ENCODE measurements at places on chromosomes 11 and 22.

GRCh38 chr22:42769574-42770447, 49.1 kb upstream of the A4GALT start:
- DNase-seq = peak; percentile 69

DNA sequence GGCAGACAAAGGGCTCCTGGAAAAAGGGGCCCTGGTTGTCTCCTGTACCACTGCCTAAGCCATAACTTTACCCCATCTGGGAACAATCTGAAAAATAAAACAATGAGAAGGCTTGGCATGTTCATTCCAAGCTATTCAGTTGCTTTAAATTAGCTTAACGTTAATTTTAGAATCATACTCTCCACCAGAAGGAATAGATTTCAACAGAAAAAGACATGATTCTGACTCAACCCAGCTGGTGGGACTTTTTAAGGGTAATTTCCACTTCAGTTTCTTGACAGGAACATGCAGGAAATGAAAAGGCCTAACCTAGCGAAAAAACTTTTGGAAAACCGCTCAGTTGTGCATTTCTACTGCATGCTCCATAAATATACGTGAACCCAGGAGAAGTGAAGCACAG, 7.9 kb downstream of the SF3A1 start:
- DNase-seq = no peak

- DNase-seq = no peak
These were observed 89.4 kb upstream of the THY1 start for GRCh38 chr11:119512369-119512768.

DNA sequence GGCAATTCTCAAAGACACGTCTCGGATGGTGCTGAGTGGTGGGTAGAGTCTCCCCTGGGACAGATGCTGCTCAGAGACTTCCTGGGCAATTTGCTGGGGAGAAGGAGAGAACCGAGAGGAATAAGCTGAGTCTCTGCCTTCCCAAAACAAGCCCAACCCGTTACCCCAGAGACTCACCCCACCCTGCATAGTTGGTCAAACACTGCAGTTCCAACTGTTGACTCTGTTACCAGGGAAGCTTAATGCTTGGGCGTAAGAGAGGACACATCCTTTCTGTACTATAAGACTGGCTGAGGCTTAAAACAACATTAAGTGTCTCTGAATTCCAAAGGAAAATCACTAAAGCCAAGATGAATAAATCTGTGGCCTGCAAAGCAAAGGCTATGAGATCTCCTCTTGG, 68.1 kb downstream of the CCDC81 start:
- DNase-seq = no peak

DNA sequence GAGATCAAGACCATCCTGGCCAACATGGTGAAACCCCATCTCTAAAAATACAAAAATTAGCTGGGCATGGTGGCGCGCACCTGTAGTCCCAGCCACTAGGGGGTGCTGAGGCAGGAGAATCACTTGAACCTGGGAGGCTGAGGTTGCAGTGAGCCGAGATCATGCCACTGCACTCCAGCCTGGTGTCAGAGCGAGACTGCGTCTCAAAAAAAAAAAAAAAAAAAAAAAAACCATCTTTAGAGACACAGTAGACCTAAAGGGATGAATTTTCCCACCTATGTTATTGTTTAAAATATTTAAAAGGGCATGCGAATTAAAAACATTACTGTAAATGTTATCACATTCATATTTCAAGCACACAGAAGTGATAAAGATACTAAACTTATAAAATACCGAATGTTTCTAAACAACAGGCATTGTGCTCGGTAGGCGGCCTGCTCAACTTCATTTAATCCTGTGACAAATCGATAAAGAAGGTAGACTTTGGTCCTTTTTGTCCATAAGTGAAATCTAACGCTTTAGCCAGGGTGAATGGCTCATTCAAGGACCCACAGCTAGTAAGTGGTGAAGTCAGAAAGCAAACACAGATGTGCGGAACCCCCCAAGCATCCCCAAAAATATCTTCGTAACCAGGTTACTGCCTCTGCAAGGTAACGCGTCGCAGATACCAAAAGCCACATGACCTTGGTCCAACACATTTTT, 16.1 kb downstream of the NCAPD3 start:
- peak; percentile 56 for DNase-seq

DNA sequence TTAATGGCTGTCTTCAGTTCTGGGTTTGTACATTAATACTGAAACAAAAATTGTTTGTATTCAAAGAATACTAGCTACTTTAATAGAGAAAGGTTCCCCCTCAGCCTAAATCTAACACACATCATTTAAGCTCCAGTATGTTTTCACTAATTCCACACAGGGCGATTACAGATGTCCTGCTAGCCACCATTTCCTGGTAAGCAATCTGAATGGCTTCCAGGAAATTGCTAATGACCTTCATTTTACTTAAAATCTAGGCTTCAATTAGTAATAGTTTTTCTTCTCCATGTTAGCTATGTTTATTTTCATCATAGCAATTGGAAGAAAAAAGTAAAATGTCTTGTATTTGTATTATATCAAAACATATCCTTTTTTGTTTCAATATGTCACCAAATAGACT, 132.8 kb downstream of the SOX6 start:
- peak; percentile 31 for DNase-seq

GRCh38 chr22:27999876-28000275, 80.8 kb upstream of the PITPNB start:
- DNase-seq = no peak

GRCh38 chr11:128692753-128693415, 988 bp upstream of the FLI1 start:
- peak; percentile 62 for DNase-seq

GRCh38 chr11:37689951-37690350, 1091.9 kb upstream of the RAG2 start:
- DNase-seq = no peak

Data from dermis blood vessel endothelial cell (primary cell).